ENCODE measurements at places on chromosomes 6 and 20. TPM values are rescaled to one million over a fixed set of nuclear protein-coding genes. Genes with fewer than 3 reads are reported as not detected.
A peak's percentile ranks its signal among the peaks of the same experiment; 100 is the strongest.

GRCh38 chr6:129621252-129621651, 88.7 kb downstream of the ARHGAP18 start:
- H3K4me3 ChIP-seq = no peak overlapping the region
- no peaks in the 10 kb centered on the region for H3K36me3 ChIP-seq
- no peak for DNase-seq
- H3K27ac ChIP-seq = no peak overlapping the region
- no peaks in the 10 kb centered on the region for H3K4me1 ChIP-seq

- H3K36me3 ChIP-seq = no peaks in the 10 kb centered on the region
- no peak overlapping the region for H3K4me3 ChIP-seq
Observed at GRCh38 chr6:79446006-79446405, 91.2 kb downstream of the LCA5 start.

DNA sequence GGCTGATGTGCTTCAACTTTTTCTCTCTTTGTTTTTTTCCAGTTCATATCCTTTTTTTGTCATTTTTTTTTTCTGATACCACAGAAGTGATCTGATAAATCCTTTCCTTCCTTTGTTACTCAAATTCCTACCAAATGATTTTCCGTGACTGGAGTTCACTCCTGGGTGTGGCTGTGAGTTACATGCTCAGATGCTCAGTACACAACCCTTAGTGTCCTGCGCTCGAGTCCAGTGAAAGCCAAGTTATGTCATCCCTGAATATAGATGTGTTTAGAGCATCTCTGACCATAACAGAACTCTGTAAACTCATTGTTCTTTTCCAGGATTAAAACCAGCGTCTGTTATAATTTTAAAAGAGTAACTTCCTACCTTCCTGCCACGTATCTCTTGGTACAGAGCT, 147.2 kb upstream of the AKAP12 start:
- H3K27ac ChIP-seq = no peak overlapping the region
- H3K36me3 ChIP-seq = peaks cover 18% of the 10 kb centered on the region
- no peak for DNase-seq
- no peaks in the 10 kb centered on the region for H3K27me3 ChIP-seq
- H3K4me1 ChIP-seq = peaks cover 7% of the 10 kb centered on the region
- no peak overlapping the region for H3K4me3 ChIP-seq

- H3K4me3 ChIP-seq = no peak overlapping the region
- no peak for DNase-seq
- no peak overlapping the region for H3K27ac ChIP-seq
- no peaks in the 10 kb centered on the region for H3K4me1 ChIP-seq
Observed at GRCh38 chr20:19823971-19824370, 65.9 kb downstream of the RIN2 start.

The LPA gene
- 0.42 TPM for total RNA-seq

The KIF13A gene
- 44.9 TPM for total RNA-seq

The CYP39A1 gene
- 3.6 TPM for total RNA-seq

GRCh38 chr6:84687431-84687830, 77.0 kb downstream of the TBX18 start:
- no peak overlapping the region for H3K27ac ChIP-seq
- H3K36me3 ChIP-seq = no peaks in the 10 kb centered on the region
- DNase-seq = no peak
- no peaks in the 10 kb centered on the region for H3K27me3 ChIP-seq
- no peak overlapping the region for H3K4me3 ChIP-seq

DNA sequence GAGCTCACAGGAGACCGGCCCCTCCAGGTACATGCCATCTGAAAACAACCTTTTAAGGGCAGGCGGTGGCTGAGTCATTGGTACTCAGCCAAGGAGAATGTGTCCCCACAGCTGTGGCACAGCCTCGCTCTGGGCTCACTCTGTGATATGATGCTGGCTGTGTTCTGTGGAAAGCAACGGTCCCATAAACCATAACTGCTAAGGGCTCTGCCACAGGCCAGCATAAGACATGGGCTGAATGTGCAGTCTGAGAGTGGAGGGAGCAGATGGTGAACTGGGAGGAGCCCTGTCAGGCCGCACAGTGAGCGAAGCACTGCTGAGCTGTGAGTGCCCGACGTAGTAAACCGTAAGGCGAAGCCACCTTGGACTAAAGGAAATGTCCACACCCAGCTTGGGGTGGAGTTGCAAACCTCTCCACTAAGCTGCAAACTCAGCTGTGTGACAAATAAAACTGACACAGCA, 375.8 kb downstream of the THBS2 start:
- H3K36me3 ChIP-seq = no peaks in the 10 kb centered on the region
- H3K4me3 ChIP-seq = no peak overlapping the region
- H3K4me1 ChIP-seq = no peaks in the 10 kb centered on the region
- no peak overlapping the region for H3K27ac ChIP-seq
- H3K27me3 ChIP-seq = peaks cover 4% of the 10 kb centered on the region
- DNase-seq = no peak

DNA sequence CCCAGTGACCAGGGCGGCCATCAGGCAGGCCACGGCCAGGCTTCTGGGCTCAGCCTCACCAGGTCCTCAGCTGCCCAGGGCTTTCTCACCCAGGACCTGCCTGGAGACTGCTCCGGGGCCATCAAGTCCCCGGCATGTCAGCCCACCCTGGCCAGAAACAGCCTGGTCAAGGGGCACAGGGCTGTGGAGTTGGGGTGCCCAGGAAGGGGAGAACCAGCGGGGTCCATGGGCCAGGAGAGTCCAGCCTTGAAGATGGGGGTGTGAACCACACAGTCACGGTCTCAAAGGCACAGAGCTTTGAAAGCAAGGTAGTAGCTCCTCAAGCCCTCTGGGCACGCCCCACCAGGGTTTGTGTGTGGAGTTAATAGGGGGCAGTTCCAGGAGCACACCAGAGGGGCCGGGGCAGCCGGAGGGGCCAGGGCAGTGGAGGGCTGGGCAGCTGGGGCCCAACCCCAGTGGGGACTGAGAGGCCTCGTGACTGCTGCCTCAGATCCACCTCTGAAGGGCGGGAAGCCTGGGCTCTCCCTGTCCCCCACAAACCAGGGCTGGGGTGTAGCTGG, 48.0 kb upstream of the BHLHE23 start:
- H3K36me3 ChIP-seq = no peaks in the 10 kb centered on the region
- peaks cover 3% of the 10 kb centered on the region for H3K4me1 ChIP-seq
- H3K27me3 ChIP-seq = peaks cover 66% of the 10 kb centered on the region
- H3K4me3 ChIP-seq = no peak overlapping the region
- H3K27ac ChIP-seq = no peak overlapping the region

DNA sequence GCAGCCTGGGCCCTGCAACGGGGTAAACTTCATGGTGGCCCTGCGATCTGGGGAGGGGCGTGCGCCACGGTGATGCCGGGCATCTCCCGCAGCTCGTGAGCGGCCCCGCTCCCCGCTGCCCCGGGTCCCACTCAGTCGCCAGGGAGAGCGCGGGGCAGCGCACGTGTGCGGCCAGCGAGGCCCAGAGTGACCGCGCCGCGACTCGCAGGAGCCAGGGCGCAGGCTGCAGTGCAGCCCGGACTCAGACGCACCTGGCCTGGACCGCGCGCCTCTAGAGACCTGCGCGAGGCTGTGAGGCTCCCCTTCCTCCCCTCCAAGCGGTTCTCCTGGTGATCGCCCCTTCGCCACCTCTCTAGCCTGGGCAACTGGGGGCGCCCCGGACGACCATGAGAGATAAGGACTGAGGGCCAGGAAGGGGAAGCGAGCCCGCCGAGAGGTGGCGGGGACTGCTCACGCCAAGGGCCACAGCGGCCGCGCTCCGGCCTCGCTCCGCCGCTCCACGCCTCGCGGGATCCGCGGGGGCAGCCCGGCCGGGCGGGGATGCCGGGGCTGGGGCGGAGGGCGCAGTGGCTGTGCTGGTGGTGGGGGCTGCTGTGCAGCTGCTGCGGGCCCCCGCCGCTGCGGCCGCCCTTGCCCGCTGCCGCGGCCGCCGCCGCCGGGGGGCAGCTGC, 652 bp downstream of the BMP6 start:
- no peak for DNase-seq
- peaks cover 53% of the 10 kb centered on the region for H3K27me3 ChIP-seq
- H3K4me1 ChIP-seq = peaks cover 42% of the 10 kb centered on the region
- H3K27ac ChIP-seq = no peak overlapping the region

The DNAH8 gene
- not detected for total RNA-seq

DNA sequence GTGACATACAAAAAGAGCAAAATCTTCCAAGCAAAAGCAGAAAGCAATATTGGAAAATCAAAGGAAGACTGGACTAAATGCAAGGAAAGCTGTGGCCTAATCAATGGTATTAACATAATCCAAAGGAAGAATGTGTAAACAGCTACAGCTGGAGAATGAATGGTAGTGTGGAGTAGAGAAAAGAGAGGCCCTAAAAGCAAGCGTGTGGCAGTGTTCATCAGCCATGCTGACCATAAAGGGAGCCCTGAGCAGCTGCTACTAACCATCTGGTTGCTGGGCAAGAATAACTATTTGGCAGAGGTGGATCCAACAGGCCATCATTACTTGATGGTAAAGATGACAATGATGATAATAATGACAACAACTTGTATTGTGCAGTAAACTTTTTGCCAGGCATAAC, 148.5 kb upstream of the BEND6 start:
- no peak overlapping the region for H3K4me3 ChIP-seq
- DNase-seq = no peak
- H3K27me3 ChIP-seq = no peaks in the 10 kb centered on the region
- H3K4me1 ChIP-seq = no peaks in the 10 kb centered on the region
- no peaks in the 10 kb centered on the region for H3K36me3 ChIP-seq

The PPP1R16B gene
- 5.7 TPM for total RNA-seq

- no peaks in the 10 kb centered on the region for H3K36me3 ChIP-seq
- no peaks in the 10 kb centered on the region for H3K4me1 ChIP-seq
- no peak overlapping the region for H3K4me3 ChIP-seq
- H3K27ac ChIP-seq = no peak overlapping the region
Observed at GRCh38 chr6:52610011-52610410, 33.2 kb upstream of the TRAM2 start.

DNA sequence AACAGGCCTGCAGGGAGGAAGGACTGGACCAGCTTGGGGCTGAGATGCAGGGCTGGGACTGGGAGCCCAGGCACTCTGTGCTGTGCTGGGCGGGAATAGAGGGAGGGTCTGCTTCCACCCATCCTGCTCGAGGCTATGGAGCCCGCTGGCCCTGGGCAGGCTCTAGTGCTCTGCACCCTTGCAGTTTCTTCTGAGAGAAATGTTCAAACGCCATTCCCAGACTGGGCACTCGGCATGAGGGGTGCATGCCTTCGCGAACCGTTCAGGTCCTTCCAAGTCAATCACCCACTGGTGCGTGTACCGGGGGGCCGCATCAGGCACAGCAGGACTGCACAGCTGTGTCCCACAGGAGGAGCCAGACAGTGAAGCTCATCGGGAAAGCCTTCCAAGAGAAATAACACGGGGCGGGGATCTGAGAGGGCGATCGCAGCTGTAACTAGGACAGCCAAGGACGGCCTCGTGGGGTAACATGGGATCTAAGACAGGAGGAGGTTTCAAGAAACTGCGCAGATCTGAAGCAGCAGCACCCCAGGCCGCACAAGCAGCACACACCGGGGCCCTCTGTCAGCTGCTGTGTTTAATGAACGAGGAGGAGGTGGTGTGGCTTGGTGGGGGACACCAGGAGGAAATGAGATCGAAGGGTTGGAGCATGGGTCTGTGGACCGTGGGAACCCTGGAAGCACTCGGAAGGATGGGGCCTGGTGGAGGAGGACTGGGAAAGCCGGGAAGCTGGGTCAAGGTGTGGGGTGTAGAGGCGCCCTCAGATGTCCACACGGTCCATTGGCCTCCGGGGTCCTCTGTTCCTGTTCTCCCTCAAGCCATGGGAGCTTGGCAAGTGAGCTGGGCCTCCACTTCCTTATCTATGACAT, 26.1 kb upstream of the PYGB start:
- H3K36me3 ChIP-seq = no peaks in the 10 kb centered on the region
- H3K27ac ChIP-seq = peak overlapping the region; percentile 2
- peak; percentile 74 for DNase-seq
- no peaks in the 10 kb centered on the region for H3K27me3 ChIP-seq
- peaks cover 3% of the 10 kb centered on the region for H3K4me1 ChIP-seq

GRCh38 chr6:111987295-111987694, 66.6 kb upstream of the CCN6 start:
- H3K27ac ChIP-seq = no peak overlapping the region
- H3K27me3 ChIP-seq = no peaks in the 10 kb centered on the region
- no peaks in the 10 kb centered on the region for H3K36me3 ChIP-seq
- DNase-seq = no peak

GRCh38 chr6:168122011-168122410, 43.0 kb upstream of the FRMD1 start:
- no peaks in the 10 kb centered on the region for H3K4me1 ChIP-seq
- no peak for DNase-seq
- no peak overlapping the region for H3K4me3 ChIP-seq
- no peak overlapping the region for H3K27ac ChIP-seq
- no peaks in the 10 kb centered on the region for H3K36me3 ChIP-seq

GRCh38 chr6:52994031-52994838, 849 bp downstream of the GSTA4 start:
- H3K4me3 ChIP-seq = peak overlapping the region; percentile 85
- no peaks in the 10 kb centered on the region for H3K27me3 ChIP-seq
- no peaks in the 10 kb centered on the region for H3K36me3 ChIP-seq
- H3K27ac ChIP-seq = peak overlapping the region; percentile 90

GRCh38 chr6:144646093-144647056, 361.2 kb downstream of the UTRN start:
- H3K4me1 ChIP-seq = peaks cover 14% of the 10 kb centered on the region
- no peak overlapping the region for H3K4me3 ChIP-seq
- DNase-seq = no peak
- H3K27ac ChIP-seq = no peak overlapping the region
- no peaks in the 10 kb centered on the region for H3K36me3 ChIP-seq

The FLRT3 gene
- 8.7 TPM for total RNA-seq

GRCh38 chr6:108563292-108563691, 2.6 kb downstream of the FOXO3 start:
- H3K4me3 ChIP-seq = peak overlapping the region; percentile 70
- no peaks in the 10 kb centered on the region for H3K27me3 ChIP-seq
- H3K4me1 ChIP-seq = peaks cover 43% of the 10 kb centered on the region
- H3K27ac ChIP-seq = peak overlapping the region; percentile 99
- no peak for DNase-seq
- no peaks in the 10 kb centered on the region for H3K36me3 ChIP-seq

DNA sequence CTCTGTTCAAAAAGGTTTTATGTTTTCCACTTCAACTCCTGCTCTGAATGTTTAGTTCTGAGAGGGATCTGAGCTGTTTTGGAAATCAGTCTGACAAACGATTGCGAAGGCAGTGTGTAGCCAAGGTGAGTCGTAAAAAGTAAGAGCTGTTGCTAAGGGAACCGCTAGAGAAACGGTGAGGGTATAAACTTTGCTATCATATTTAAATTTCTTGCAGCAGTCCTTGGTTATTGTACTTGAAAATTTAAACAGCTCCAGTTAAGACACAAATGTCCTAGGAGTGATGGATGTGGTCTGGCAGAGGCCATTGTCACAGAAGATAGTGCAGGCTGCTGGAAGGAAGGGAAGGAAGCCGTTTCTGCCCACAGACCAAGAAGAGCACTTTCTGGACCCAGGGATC, 64.9 kb upstream of the CITED2 start:
- DNase-seq = no peak
- no peaks in the 10 kb centered on the region for H3K4me1 ChIP-seq
- no peaks in the 10 kb centered on the region for H3K36me3 ChIP-seq
- no peaks in the 10 kb centered on the region for H3K27me3 ChIP-seq
- H3K4me3 ChIP-seq = no peak overlapping the region

The MLIP gene
- 182 TPM for total RNA-seq

The SYNE1 gene
- 132 TPM for total RNA-seq

GRCh38 chr6:129662980-129663431, 47.0 kb downstream of the ARHGAP18 start:
- no peaks in the 10 kb centered on the region for H3K36me3 ChIP-seq
- no peak overlapping the region for H3K27ac ChIP-seq
- H3K4me1 ChIP-seq = no peaks in the 10 kb centered on the region
- no peak overlapping the region for H3K4me3 ChIP-seq
